ENCODE measurements at places on chromosomes 12 and 14.
A peak's percentile ranks its signal among the peaks of the same experiment; 100 is the strongest.

- peak; percentile 60 for DNase-seq
These were observed 279.3 kb upstream of the DDHD1 start for GRCh38 chr14:53432378-53432802.

DNA sequence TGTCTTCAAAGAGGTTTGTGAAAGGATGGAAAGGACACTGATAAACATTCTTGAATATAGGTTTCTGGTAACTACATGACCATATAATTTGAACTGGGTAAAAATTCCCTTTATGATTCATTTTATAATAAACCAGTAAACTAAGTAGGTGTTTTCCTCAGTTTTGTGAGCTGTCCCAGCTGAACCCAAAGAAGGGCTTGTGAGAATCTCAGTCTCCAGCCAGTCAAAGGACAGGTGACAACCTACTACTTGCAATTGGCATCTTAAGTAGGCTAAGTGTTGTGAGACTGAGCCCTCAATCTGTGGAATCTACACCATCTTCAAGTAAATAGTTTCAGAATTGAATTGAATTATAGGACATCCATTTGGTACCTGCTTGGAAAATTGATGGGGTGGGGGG, 75.2 kb downstream of the MYF5 start:
- no peak for DNase-seq

- DNase-seq: no peak
These were observed 37.9 kb downstream of the AKAP6 start for GRCh38 chr14:32366986-32367385.

GRCh38 chr14:99732436-99733210, 48.5 kb downstream of the CYP46A1 start:
- DNase-seq: no peak

DNA sequence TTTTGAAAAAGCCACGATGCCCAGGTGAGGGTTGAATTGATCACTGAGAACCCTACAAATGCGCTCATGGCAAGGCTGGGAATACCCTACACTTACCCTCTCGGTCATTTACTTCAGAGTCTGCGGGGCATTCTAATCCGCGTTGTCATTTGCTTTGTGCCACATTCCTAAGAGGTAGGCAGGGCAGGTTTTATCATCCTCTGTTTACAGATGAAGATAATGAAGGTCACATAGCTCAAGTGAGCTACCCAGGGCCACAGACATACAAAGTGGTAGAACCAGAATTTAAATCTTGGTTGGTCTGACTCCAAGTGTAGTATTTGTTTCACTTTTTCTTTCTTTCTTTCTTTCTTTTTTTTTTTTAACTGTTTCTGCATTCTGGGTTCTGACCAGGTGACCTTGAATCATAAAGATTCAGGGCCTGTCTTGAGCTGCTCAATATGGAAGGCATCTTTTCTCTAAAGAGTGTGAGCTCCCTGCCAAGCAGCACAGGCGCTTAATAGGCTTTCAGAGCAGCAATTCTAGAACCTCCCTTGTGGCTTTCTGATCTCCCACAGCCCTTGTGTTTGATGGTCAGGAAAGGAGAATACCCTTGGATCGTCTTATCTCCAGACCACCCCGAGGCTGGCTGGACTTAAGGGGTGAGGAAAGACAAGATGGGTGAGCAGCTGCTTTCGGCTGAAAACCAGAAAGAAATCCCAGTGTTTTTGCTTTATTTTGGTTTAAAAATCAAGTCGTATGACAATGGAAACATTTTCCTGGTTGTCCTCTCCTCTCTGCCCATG, 662 bp upstream of the BATF start:
- no peak for DNase-seq
